ENCODE measurements at places on chromosomes 3 and 15. TPM values are rescaled to one million over a fixed set of nuclear protein-coding genes. Genes with fewer than 3 reads are reported as not detected.
A peak's percentile ranks its signal among the peaks of the same experiment; 100 is the strongest.

The CEP19 gene
- 0.42 TPM for total RNA-seq

The GOLGA6D gene
- total RNA-seq, result not detected

The EFHB gene
- 2.4 TPM for total RNA-seq

DNA sequence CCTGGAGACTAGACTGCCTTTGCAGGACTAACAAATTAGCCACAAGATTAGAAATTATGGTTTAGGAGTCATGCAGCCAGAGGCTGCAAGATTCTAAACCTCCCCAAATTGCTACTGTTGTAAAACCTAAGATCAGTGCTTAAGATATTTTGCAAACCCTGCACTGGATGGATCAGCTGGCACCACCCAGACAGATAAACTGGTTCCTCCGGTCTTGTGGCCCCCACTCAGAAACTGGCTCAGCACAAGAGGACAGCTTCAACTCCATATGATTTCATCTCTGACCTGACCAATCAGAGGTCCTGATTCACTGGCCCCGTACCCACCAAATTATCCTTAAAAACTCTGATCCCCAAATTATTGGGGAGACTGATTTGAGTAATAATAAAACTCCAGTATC is 19.5 kb upstream of the PXYLP1 start:
- no peaks in the 10 kb centered on the region for H3K4me1 ChIP-seq
- no peaks in the 10 kb centered on the region for H3K36me3 ChIP-seq
- no peaks in the 10 kb centered on the region for H3K27me3 ChIP-seq

DNA sequence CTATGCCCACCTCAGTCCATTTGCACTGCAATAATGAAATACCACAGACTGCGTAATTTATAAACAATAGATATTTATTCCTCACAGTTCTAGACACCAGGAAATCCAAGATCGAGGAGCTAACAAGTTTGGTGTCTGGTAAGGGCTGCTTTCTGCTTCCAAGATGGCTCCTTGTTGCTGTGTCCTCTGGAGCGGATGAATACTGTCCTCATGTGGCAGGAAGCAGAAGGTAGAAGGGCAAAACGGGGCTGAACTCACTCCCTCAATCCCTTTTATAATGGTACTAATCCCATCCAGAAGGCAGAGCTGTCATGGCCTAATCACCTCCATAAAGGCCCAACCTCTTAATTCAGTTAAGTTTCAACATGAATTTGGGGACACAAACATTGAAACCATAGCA is 75.3 kb downstream of the P2RY1 start:
- H3K36me3 ChIP-seq, result no peaks in the 10 kb centered on the region
- no peak for DNase-seq
- peaks cover 2% of the 10 kb centered on the region for H3K4me1 ChIP-seq
- no peak overlapping the region for H3K27ac ChIP-seq

DNA sequence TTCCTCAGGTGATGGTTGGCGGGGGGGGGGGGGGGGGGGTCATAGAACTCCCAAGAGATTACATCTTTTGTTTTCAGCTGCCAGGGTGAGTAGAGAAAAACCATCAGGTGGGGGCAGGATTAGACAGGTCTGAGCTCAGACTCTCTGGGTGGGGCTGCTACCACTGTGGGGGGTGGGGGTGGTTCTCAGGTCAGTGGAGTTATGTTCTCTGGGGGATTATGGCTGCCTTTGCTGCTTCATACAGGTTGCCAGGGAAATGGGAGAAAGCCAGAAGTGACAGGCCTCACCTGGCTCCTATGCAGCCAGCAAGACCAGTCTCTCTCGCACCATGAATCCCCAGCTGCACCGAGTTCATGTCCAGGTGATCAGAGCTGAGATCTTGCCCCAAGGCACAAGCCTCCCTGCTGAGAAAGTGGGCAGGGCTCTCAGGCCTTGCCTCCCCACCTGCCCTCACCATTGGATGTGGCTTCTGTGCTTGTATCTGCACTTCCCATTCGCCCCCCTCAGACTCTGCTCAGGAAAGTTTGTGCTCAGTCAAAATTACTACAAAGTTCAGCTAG is 828.1 kb downstream of the MCTP2 start:
- H3K4me1 ChIP-seq, result no peaks in the 10 kb centered on the region
- no peaks in the 10 kb centered on the region for H3K36me3 ChIP-seq
- no peak overlapping the region for H3K4me3 ChIP-seq
- H3K27ac ChIP-seq, result no peak overlapping the region
- DNase-seq, result no peak

- no peak overlapping the region for H3K4me3 ChIP-seq
- no peak overlapping the region for H3K27ac ChIP-seq
- H3K27me3 ChIP-seq, result peaks cover 23% of the 10 kb centered on the region
These were observed 4.1 kb downstream of the SYNM start for GRCh38 chr15:99108993-99109392.

- DNase-seq, result no peak
- no peaks in the 10 kb centered on the region for H3K36me3 ChIP-seq
- no peaks in the 10 kb centered on the region for H3K27me3 ChIP-seq
- H3K27ac ChIP-seq, result no peak overlapping the region
These were observed 28.7 kb upstream of the ARIH1 start for GRCh38 chr15:72445426-72445825.

DNA sequence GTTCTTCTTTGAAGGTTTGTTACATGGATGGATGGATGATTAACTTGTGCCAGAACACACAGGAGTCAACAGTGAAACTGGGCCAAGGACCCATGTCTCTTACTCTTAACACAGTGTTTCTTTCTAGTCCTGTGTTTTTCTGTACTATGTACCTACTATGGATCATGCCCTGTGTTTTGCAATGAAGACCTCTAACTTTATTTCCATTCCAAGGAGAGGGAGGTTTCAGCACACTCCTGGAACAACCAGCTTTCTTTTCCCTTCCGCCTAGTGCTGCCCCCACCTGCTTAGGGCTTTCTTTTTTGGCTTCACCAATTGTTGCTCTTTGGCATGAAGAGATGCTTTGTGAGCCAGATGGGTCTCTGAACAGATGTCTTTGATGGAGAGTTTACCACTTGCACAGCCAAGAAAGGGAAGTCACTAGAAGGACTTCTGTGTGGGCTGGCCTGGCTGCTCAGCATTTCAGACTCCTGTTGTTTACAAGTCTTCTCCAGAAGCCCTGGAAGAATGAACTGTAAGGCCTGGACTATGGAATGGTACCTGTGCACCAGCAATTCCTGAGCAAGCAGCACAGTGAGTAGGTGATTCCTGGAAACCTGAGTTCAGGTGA is 44.5 kb downstream of the SNAPC5 start:
- no peak overlapping the region for H3K27ac ChIP-seq
- H3K4me1 ChIP-seq, result no peaks in the 10 kb centered on the region
- no peaks in the 10 kb centered on the region for H3K27me3 ChIP-seq
- H3K4me3 ChIP-seq, result no peak overlapping the region
- H3K36me3 ChIP-seq, result no peaks in the 10 kb centered on the region

GRCh38 chr15:58865425-58865880 is 68.0 kb downstream of the SLTM start:
- peaks cover 10% of the 10 kb centered on the region for H3K4me1 ChIP-seq
- no peaks in the 10 kb centered on the region for H3K36me3 ChIP-seq
- H3K27ac ChIP-seq, result peak overlapping the region; percentile 27
- peak overlapping the region; percentile 39 for H3K4me3 ChIP-seq
- no peaks in the 10 kb centered on the region for H3K27me3 ChIP-seq

DNA sequence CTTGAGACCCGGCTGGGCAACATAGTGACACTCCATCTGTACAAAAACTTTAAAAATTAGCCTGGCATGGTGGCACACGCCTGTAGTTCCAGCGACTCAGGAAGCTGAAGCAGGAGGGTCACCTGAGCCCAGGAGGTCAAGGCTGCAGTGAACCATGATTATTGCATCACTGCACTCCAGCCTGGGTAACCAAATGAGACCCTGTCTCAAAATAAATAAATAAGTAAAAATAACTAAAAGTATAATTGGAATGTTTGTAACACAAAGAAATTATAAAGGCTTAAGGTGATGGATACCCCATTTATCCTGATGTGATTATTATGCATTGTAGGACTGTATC is 38.6 kb downstream of the MYO1E start:
- no peaks in the 10 kb centered on the region for H3K27me3 ChIP-seq
- no peak overlapping the region for H3K4me3 ChIP-seq
- peaks cover 9% of the 10 kb centered on the region for H3K4me1 ChIP-seq
- H3K36me3 ChIP-seq, result no peaks in the 10 kb centered on the region
- DNase-seq, result no peak
- H3K27ac ChIP-seq, result no peak overlapping the region

DNA sequence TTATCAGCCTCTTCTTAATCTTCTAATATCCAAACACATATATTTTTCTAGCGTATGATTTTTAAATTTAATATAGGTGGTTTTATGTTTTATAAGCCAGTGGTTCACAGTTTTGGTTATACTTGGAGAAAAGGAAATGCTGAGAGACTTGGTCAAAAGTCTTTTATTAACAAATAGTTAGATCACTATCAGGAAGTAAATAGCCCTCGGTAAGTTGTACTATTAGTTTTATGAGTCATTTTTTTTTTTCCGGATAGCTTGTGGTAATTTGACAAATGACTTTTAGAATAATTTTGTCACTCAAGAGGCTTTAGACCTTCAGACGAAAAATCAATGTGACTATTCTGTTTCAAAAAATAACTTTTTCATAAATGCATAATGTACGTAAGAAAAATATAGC is 232.2 kb upstream of the ROBO1 start:
- no peaks in the 10 kb centered on the region for H3K4me1 ChIP-seq
- no peak for DNase-seq
- no peak overlapping the region for H3K4me3 ChIP-seq
- no peak overlapping the region for H3K27ac ChIP-seq

DNA sequence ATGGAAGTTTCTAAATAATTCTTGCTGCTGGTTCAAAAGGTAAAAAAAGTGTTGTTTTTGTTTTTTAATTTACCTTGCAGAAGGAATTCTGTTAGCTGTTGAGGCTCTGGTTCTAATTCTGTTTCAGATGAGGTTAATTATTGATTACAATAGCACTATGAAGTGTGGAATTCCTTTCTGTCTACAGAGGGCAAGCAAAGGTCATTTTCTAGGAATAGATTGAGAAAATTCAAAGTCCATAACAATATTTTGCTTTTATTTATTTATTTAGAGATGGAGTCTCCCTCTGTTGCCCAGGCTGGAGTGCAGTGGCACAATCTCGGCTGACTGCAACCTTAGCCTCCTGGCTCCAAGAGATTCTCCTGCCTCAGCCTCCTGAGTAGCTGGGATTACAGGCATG is 789.6 kb downstream of the GRM7 start:
- no peak for DNase-seq
- no peak overlapping the region for H3K27ac ChIP-seq
- no peaks in the 10 kb centered on the region for H3K36me3 ChIP-seq
- no peak overlapping the region for H3K4me3 ChIP-seq
- H3K27me3 ChIP-seq, result no peaks in the 10 kb centered on the region

DNA sequence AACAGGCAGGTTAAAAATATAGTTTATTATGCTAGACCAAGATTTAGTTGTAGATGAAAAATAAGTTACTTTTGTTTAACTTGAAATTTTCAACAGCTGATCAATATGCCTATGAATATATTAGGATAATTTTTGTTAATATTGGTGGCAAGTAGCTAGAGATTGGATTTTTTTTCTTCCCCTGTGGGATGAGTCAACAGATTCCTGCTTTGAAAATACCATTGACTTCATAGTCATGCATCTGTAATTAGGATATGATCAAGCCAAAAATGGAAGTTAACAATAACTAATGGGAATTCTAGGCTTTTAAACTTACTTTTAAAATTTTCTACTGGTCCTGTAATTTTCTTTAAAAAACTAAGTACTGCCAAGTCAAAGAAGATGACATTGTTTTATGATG is 211.7 kb downstream of the ZIC1 start:
- H3K27ac ChIP-seq, result no peak overlapping the region
- H3K4me1 ChIP-seq, result peaks cover 2% of the 10 kb centered on the region
- H3K4me3 ChIP-seq, result no peak overlapping the region
- no peaks in the 10 kb centered on the region for H3K27me3 ChIP-seq
- no peaks in the 10 kb centered on the region for H3K36me3 ChIP-seq

DNA sequence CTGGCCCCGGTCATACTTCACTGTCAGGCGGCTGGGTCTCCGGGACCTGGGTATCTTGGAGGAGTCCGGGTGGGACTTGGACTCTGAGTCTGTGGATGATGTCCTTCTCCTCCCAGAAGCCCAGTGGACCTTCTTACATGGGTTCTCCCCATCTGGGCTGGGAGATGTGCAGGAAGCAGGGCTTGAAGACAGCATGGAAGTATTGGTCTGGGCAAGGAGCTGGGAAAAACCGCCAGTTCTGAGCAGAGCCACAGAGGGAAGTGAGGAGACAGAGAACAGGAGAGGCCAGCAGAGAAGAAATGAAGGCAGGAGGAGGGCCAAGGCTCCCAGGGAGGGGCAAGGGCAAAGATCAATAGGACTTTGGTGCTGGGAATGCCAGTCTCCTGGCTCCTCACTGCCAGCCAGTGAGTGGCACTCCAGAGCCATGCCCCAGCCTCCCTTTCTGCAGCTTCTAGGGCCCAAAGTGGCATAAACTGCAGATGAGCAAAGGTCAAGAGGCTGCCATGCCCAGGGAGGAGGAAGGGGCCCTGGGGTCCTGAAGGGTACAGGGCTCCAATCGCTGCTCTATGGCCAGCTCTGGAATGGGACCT is at the start of gene PPP1R14D:
Gene PPP1R14D (minus strand): TSS at position 262 of the 590 bp plus-strand sequence. CDS start 67 bp downstream, at position 195.
- no peaks in the 10 kb centered on the region for H3K27me3 ChIP-seq
- no peaks in the 10 kb centered on the region for H3K36me3 ChIP-seq
- DNase-seq, result no peak

DNA sequence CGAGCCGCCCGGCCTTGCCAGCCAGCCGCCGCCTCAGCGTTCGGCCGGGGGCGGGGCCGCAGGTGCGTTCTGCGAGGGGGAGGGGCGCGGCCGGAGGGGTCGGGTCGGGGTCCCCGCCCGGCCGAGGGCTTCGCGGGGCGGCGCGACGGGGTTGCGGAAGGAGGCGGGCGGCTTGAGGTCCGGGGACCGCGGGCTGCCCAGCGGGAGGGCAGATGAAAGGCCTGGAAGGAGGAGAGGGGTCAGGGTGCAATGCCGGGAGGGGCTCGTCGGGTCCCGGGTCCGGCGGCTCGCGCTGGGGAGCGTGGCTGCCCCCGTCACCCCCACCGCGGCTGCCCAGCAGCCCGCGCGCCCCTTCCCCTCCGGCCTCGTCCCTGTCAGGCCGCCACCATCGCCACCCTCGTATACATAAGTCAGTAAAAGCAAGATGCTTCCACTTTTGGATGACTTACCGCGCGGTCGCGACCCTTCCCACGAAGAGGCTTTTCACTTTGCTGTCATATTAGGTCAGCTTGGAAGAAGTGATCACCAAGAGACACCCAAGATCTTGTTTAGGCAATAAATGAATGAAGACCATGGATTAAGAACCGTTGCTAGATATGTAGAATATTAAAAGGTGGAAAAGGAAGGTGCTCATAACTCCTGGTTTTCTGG is 620 bp upstream of the ANP32A start:
- H3K4me1 ChIP-seq, result peaks cover 25% of the 10 kb centered on the region
- H3K36me3 ChIP-seq, result no peaks in the 10 kb centered on the region
- peak overlapping the region; percentile 100 for H3K27ac ChIP-seq
- no peaks in the 10 kb centered on the region for H3K27me3 ChIP-seq
- no peak for DNase-seq

GRCh38 chr3:152688313-152688712 is 146.6 kb upstream of the P2RY1 start:
- H3K27ac ChIP-seq, result no peak overlapping the region
- H3K4me3 ChIP-seq, result no peak overlapping the region
- DNase-seq, result no peak
- H3K36me3 ChIP-seq, result no peaks in the 10 kb centered on the region
- H3K4me1 ChIP-seq, result no peaks in the 10 kb centered on the region
